Stimulated activated CD8-positive, alpha-beta memory T cell treated with anti-CD3 and anti-CD28 coated beads, Interleukin-15, amount 100 ng/mL, for 24 hours (primary cell): ENCODE measurements at places on chromosomes 11 and 22.

DNA sequence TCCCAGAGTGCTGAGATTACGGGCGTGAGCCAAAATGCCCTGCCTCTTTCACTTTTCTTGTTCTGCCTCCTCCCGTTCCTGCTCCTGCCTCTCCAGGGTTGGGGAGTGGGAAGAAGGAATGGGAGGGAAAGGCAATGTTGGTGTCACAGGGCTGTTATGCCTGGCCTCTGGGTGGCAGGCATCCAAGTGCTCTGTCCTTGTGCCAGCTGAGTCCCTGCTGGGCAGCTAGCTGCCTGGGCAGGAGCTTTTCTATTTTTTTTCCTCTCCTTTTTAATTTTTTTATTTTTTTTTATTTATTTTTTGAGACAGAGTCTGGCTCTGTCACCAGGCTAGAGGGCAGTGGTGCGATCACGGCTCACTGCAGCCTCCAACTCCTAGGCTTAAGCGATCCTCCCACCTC is 4.1 kb upstream of the SAC3D1 start:
- DNase-seq: no peak

- no peak for DNase-seq
These were observed 565.0 kb upstream of the CNTN5 start for GRCh38 chr11:98455500-98456307.

DNA sequence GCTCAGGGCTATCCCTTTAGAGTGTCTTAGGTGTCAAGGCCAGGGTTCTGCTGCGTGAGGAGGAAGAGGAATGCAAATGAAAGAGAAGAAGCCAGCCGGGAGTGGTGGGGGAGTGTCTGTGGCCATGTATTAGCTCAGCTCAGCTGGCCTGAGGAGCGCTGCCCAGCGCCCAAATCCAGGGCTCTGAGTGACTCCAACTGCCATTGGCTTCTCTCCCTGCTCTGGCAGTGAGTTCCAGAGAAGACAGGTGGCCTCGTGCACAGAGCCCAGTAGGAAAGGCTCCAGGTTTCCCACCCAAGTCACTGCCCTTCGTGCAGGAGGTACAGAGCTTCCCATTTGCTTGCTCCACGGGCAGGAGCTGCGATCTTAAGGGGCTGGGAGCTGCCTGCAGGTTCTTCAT is 302.0 kb downstream of the KIRREL3 start:
- DNase-seq: no peak

DNA sequence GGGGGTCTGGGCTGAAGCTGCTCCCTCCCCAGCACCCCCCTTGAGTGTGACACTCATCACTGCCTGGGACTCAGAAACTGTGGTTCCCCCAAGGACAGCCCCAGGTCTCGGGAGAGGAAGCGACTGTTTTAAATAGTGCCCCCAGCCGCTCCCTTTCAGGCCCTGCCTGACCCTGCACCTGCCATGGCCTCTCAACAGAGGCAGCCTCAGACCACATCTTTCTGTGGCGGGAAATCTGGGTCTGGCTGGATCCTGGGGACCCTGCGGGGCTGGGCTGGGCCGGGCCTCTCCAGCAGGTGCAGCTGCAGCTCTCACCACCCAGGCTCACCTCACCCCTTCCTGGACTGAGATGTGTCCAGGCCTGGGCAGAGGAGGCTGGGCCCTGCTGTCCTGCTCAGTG is 3.7 kb upstream of the IGLL1 start:
- DNase-seq: no peak

- no peak for DNase-seq
These were observed 81.3 kb upstream of the TP53I11 start for GRCh38 chr11:45031912-45032519.
